ENCODE measurements at places on chromosomes 7 and 10.

DNA sequence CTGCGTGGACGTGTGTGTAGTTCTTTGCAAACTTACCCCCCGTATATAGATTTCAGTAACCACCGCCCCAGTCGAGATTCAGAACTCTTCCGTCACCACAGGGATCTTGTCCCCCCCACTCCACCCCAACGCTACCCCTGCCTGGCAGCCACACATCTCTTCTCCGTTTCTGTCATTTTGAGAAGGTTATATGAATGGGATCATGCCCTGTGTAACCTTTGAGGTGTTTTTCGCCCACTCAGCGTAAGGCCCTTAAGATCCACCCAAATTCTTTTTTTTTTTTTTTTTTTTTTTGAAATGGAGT lies 83.4 kb downstream of the ELFN1 start:
- no peak for DNase-seq

- DNase-seq, result no peak
Observed at GRCh38 chr10:101071885-101072433, 10.2 kb downstream of the KAZALD1 start.

GRCh38 chr10:76695069-76695468 lies 942.5 kb downstream of the KCNMA1 start:
- no peak for DNase-seq

DNA sequence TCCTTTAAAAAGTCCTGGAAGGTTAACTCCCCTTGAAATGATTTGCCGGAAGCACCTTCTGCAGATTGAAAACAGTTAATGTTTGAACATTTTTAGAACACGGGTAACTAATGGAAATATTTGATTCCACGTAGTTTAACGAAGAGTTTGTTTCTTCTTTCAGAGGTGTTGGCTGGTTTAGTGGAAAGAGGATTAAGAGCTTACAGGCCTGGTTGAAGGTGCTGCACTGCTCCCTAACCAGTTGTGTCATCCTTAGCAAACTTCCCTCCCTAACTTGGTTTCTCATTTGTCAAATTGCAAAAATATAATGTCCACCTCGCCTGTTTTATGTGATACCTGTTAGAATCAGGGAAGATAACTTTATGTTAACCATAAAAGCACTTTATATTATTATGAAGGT lies 243.0 kb upstream of the FZD8 start:
- no peak for DNase-seq
